ENCODE measurements at places on chromosomes 1 and 21.
A peak's percentile ranks its signal among the peaks of the same experiment; 100 is the strongest.

DNA sequence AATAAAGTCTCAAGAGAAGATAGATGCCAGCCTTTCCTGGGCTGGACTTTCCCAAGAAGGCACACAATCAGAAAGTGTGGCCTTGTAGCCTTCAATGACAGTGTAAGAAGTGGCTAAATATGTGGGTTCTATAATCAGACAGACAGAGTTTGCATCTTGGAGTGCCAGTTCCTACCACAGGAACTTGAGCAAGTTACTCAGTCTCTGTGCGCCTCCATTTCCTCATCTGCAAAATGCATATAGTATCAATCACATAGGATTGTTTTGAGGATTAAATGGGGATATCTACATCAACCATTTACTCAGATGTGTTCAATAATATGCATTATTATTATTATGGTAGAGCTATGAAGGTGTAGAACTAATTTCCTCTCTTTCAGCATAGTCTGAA lies 176.8 kb upstream of the PTBP2 start:
- DNase-seq, result no peak

DNA sequence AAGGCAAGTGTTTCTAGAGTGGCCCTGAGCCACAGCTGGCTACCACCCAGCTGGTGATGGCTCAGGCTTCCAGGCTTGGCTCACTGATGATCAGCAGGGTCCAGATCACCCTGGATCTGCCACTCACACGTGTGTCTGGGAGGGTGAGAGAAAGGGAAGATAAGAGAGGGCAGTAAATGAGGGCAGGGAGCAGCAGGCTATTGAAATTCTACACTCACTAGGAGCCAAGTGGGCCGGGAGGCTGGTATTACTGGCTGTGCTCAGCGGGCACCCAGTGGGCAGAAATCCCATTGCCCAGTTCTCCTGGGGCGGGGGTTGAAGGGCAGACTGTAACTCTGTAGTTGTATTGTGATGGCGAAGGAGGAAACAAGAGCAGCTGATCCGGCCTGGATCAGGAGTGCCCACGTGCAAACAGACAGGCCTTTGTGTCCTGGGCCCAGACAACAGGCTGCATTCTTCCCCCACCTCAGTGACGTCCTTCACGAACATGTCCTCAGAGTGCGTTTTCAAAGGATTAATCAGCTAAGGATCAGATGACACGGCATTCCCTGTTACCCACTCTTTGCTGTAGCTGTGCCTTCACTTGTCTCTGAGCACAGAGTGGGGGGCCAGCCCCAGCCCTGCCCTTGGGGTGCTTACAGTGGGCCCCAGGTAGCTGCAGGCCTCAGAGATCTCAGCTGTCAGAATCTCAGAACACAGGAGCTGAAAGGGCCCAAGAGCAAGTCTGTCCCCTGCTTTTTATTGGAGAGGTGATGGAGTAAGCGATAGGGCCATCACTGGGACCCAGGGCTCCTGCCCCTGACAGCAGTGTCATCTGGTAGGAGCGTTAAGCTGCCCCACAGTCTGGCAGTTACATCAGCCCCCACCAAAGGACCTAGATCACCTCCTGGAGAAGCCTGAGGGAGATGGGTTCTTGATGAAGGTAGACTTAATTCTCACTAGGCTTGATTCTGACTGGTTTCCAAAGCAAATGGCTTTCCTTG lies 60.5 kb downstream of the ATP1A1 start:
- DNase-seq, result peak; percentile 41

DNA sequence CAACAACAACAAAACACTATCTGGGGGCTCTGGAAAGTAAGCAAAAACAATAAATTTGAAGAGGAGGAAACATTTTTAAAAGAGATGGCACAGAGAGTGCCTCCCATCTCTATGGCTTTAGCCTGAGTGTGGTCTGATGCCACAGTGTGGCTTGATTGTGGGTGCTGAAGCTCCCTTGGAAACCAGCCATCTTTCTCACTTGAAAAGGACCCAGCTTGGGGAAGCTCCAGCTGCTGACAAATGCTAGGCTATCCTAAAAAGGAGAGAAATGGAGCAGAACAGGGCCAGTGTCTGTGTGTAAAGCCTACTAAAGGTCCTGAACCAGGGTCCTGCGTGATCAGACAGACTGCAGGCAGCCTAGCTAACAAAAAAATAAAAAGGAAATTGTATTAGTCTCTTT lies 642.0 kb upstream of the PTBP2 start:
- DNase-seq, result no peak

DNA sequence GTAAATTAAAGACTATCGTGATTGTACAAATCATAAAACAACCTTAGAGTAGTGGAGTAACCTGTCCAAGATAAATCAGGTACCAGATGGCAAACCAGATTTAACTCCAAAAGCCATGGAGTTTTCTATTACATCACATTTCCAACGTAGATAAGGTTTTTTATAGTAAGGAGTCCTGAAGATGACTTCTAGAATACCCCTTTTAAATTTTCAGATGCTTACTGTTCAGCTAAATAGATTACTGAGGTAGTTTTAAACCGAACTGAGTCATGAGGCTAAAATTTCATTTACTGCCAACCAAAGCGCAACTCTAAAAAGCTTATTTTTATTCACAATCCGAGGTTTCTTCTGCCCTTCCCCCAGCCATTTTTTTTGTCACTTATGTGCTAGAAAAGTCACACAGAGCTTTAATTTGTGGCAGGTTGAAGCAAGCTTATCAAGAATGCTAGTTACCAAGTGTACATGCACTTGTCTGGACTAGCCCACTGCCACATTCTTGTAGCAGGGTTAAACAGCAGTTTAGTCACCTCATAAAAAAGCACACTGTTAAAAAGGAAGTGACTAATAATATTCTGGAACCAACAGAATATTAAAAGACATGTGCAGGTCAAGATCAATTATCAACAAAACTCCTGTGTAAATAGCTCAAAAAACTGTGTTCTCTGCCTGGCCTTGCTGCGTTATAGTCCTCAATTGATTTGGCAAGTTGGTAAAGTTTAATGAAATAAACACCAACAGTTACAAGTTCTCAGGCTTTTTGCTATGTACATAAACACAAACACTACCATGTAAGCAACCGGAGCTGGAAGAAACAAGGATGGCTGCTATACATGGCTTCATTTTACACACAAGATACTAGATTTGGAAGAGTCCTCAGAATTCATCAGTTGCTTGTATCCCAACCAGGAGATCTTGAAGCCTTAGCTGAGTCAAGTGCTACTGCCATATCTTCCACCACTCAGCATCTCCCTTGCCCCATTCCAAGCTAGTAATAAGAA lies 180.3 kb upstream of the DMRTA2 start:
- DNase-seq, result no peak

GRCh38 chr1:59409549-59409948 lies 112.7 kb downstream of the FGGY start:
- DNase-seq, result no peak

DNA sequence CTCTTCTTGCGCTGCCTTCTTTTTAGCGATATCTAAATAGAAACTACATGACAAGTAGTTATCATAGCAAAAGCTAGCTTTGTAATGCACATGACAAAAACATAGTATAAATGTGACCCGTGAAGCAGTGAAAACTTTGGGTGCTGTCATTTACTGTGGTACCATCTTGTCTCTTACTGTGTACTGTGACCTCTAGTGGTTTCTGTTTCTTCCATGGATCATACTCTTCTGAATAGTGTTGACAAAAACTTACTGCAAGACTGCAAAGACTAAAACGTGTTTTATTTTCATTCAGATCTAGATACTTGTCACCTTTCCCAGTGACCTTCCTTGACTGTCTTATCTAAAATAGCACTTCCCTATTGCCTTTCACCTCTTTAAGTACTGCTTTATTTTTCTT lies 6.1 kb downstream of the RLF start:
- DNase-seq, result no peak

DNA sequence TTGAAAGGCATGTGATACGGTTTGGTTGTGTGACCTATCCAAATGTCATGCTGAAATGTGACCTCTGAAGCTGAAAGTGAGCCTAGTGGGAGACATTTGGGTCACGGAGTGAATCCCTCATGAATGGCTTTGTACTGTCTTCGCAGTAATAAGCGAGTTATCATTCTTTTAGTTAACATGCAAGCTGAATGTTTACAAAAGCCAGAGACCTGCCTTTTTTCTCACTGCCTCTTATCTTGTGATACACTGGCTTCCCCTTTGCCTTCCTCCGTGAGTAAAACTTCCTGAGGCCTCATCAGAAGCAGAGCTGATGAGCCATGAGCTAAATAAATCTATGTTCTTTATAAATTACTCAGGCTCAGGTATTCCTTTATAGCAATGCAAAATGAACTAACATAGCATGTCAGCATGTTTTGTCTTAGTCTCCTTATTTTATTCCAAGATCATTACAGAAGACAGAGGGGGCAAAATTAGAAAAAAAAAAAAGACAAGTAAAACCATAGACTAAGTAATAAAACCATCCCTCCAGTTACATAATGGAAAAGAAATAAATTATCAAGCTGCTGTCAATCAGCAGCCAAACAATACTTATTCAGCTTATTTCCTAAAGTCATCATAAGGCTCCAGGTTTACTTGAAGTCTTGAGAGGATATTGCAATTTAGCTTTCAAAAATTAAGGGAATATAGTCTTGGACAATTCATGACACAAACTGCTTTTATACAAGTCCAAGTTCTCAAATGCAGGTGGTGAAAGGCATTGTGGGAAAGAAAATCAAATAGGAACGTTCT lies 12.1 kb downstream of the RGS18 start:
- no peak for DNase-seq

GRCh38 chr1:162177126-162177525 lies 107.6 kb downstream of the NOS1AP start:
- DNase-seq, result no peak

GRCh38 chr21:36428761-36429432 lies 43.7 kb downstream of the CHAF1B start:
- no peak for DNase-seq

GRCh38 chr1:114976891-114977290 lies 52.7 kb upstream of the TSHB start:
- no peak for DNase-seq

GRCh38 chr1:176374967-176375569 lies 87.9 kb upstream of the PAPPA2 start:
- DNase-seq, result peak; percentile 28

GRCh38 chr1:198671136-198671535 lies 32.3 kb downstream of the PTPRC start:
- DNase-seq, result no peak

DNA sequence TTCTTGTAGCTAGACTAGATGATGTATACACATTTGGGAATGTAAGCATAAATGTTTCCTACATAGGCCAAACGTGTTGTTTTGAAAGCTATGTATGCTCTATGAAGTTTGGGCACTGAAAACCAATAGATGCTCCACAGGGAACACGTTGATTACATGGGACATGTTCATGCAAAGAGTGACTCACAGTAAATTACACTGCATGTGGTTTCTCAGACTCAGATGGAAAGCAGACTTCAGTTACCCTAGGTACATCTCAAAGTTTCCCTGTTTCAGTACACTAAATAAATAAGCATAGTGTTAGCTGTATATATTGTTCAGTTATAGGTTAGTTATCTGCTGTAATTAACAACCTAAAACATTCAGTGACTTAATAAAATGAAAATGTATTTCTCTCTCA lies 301.9 kb upstream of the RUNX1 start:
- DNase-seq, result no peak

GRCh38 chr21:35504277-35504676 lies 455.2 kb upstream of the RUNX1 start:
- no peak for DNase-seq

- DNase-seq, result no peak
These were observed 890.2 kb upstream of the NCAM2 start for GRCh38 chr21:20108016-20108415.

GRCh38 chr1:186272486-186272885 lies 102.6 kb downstream of the TPR start:
- DNase-seq, result no peak

GRCh38 chr21:42381347-42381984 lies 14.4 kb downstream of the TMPRSS3 start:
- no peak for DNase-seq

DNA sequence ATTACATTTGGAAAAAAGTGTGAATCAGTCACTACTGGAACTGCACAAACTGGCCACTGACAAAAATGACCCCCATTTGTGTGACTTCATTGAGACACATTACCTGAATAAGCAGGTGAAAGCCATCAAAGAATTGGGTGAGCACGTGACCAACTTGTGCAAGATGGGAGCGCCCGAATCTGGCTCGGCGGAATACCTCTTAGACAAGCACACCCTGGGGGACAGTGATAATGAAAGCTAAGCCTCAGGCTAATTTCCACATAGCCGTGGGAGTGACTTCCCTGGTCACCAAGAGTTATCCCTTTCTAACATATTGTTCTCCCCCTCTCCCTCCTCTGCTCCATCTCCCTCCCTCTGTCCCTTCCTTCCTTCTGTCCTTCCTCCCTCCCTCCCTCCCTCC lies 47.7 kb upstream of the RHOU start:
- DNase-seq, result no peak

GRCh38 chr1:29664711-29665110 lies 428.4 kb downstream of the PTPRU start:
- no peak for DNase-seq

- DNase-seq, result no peak
These were observed 353.5 kb upstream of the B3GALT2 start for GRCh38 chr1:193539731-193540459.

DNA sequence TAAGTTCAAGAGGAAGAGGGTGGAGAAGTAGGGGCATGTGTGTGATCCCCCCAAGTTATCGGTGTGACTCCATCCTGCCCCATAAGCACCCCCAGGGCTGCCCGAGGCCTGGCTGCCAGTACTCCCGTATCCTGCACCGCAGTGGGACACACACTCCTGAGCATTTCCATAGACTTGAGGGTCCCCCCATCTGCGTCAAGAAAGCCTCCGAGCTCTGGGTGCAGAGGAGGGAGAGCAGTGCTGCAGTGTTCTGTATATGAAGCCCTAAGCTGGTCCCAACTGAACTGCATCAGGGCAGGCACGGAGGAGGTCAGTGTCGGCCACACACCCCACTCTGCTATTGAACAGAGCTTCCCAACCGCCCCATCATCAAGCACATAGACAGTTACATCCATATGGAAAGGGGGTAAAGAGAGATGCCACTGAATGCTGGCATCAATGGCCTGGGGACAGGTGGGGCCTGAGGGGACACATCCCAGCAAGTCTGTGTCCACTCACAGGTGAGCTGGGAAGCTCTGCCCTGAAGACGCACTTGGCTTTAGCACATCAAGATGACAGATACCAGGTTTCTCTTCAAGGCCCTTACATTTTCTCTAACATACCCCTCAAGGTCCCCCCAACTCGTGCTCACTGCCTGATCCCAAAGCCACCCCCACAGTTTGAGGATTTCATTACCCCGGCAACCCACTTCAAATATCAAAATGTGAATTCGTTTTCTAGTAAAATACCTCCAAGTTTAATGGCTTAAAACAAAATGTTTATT lies 64.3 kb downstream of the EVA1C start:
- DNase-seq, result no peak

Data from non-pigmented ciliary epithelial cell (primary cell).